ENCODE measurements at places on chromosomes 2 and 18.

GRCh38 chr2:111052621-111053020, 68.1 kb upstream of the BCL2L11 start:
- no peak for DNase-seq

GRCh38 chr2:223306371-223306770, 254.4 kb downstream of the KCNE4 start:
- no peak for DNase-seq

GRCh38 chr2:64943387-64944150, 45.6 kb upstream of the SLC1A4 start:
- DNase-seq, result peak; percentile 55

DNA sequence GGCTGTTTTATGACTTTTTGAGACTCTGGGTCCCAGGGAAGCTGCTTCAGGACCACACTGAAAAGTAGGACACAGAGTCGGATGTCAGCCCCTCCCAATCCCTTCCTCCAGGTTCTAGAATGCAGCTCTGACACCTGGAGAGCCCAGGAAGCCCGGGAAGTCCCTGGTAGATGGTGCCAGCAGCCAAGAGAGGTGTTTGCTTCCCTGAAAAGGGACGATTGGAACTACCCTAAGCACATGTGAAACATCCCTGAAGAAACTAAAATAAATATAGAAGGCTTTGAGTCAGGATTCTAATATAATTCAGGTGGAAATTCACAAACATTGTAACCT, 163.2 kb upstream of the CYRIA start:
- no peak for DNase-seq

DNA sequence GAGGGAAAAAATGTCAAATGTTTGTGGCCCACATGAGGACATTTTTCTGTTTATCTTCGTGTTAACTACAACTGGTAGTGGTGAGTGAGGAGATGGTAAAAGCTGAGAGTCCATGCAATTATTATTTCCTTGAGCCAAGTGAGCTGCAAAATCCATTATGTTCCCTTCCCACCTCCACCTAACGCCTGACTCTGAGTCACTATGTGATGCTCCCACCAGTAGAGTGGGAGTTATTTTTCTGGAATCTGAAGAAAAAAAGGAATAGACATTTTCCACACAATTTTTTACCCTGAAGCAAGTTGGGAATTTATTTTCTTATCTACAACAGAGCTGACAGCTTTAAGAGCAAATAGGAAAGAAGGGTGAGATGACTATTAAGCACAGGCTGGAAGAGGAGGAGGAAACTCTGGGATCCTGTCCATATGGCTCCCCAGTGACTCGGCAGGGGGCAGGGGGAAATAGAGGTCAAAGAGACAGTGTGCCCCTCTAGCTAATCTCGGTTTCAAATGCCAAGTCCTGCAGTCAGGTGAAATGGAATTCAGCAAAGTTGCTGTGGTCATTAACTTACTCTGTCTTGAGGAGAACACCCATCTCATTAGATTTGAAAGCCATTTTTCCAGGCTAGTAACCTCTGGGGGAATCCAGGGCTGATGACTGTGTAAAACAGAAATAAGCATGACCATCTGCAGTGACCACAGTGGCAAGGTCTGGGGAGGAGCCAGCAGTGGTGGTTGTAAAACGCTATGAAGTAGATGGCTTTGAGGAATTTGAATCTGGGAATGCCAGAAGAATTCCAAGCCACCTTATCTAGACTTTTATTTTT, 463.9 kb downstream of the STK39 start:
- no peak for DNase-seq

DNA sequence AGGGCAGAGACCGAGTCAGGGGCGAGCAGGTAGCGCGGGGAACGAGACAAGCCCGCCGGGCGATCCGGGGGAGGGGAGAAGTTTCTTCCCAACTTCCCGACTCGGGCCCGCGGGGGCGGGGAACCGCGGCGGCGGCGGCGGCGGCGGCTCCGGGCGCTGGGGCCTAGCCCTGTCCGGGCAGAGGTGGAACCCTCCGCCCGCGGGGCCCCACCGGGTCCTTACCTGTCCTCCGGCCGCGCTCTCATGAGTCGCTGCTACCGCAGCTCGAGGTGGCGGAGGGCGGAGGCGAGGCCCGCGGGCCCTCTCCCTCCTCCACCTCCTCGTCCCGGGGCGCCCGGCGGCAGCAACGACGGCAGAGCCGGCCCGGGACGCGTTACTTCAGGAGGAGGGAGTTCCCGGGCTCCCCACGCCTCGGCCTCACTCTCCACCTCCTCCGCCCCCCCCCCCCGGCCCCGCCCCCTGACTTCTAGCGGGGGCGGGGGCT, at the start of gene YES1:
TSS of gene YES1 (minus strand) at position 351 of the 484 bp plus-strand sequence. CDS start 55,415 bp downstream, outside the sequence.
- DNase-seq, result no peak

GRCh38 chr2:17591846-17592245, 51.4 kb downstream of the VSNL1 start:
- no peak for DNase-seq

- no peak for DNase-seq
Measured at GRCh38 chr2:119477113-119477505, 45.5 kb downstream of the TMEM37 start.

- DNase-seq, result no peak
Measured at GRCh38 chr18:7855671-7856070, 288.6 kb downstream of the PTPRM start.

DNA sequence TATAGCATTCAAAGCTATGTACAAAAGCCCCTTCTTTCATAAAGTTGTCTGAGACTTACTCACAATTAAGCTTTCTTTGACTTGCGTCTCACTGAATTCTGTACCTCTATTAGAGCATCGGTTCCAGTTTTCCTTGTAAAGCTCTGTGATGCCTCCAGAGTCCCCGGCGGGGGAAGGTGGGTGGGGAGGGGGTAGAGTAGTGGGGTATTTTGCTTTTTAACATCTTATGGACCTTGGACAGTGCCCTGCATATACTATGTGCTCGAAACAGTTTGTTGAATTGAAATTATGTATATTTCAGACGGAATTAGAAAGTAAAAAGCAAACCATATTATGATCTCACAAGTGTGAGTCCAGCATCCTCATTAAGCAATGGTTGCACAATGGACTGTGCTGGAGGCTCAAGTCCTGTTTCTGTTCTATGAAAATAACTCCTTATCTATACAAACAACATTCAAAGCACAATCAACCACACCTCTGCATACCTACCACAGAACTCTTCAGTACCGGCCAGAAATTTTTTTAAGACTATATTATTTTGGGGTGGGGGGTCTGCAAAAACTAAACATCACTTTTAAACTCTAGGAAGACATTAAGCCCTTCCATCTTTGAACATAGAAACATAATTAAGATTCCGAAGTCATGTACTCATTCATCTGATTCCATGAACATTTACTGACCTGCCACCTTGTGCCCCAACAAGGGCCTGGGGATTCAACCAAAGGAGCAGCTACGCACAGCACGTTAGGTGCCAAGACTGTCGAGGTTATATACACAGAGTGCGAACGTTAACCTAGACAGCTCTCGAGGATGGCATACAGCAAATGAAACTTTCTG, 908 bp downstream of the STAT1 start:
- DNase-seq, result no peak

DNA sequence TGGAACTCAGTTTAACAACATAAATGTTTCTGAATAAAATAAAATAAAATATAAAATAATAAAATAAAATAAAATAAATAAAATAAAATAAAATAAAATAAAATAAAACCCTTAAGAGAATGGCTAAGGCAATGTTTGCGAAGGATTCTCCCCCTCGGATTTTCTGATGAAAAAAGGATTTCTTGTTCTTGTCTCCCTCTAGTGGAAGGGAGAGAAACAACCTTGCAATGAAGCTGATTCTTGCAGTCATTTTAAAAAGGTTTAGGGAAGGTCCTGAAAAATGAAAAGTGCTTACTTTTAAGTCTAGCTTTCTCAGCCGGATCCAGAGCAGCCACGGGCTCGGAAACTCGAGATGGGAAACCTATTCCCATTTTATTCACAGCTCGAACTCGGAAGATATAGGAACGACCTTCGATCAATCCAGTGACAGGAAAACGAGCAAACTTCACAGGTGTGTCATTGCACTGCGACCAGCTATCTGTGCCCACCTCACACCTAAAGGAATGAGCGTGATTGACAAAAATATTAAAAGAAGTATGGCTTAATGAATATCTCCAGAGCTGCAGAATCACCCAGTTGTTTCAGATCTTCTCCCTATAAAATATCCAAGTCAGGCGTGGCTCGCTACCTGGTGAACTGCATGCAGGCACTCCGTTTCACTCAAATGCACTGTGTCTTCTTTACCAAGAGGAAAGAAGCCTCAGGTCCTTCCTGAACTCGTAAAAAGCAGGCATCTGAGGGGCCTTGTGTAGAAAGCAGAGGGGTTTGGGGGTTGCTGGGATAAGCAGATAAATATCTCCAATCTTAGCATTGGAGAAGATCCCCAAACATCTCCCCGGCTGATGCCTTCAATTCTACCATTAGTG, 68.1 kb downstream of the MYOM1 start:
- DNase-seq, result peak; percentile 49

GRCh38 chr2:127029350-127030051, 77.5 kb downstream of the BIN1 start:
- no peak for DNase-seq

DNA sequence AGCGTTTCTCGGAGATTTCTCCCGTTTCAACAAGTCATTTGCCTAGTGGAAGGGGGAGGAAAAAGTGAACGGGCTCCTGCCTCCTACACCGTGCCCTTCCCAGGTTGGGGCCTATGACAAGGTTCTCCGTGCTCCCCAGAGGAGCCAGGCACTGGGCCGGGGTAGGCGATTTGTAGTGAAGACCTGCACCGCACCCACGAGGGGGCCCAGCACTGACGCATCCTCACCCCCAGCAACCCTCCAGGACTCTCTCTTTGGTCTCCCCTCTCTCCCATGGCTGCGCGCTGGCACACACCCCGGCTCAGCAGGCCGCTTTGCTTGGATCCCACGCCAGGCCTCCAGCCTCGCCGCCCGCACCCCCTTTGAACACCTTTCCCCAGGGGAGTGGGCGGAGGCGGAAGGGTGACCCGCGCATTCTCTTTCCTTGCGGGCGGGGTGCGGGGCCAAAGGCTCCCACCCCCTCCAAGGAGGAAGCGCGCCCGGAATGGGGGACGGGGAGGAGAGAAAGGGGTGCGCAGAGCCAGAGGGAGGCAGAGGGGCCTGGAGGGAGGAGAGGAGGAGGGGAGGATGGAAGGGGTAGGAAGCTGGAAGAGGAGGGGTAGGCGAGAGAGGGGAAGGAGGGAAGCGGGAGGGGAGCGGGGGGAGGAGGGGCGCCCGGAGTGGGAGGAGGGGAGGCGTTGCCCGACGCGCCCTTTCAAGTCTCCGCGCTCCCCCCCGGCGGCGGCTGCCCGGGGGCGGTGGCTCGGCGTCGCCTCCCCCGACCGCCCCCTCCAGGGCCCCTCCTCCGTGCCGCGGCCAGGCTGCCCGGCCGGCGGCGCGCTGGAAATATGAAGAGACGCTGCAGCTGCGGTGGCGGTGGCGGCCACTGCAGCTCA, at the start of gene APCDD1:
TSS of gene APCDD1 (plus strand) at position 830 of the 875 bp plus-strand sequence. CDS start 347 bp downstream, outside the sequence.
- DNase-seq, result peak; percentile 80

DNA sequence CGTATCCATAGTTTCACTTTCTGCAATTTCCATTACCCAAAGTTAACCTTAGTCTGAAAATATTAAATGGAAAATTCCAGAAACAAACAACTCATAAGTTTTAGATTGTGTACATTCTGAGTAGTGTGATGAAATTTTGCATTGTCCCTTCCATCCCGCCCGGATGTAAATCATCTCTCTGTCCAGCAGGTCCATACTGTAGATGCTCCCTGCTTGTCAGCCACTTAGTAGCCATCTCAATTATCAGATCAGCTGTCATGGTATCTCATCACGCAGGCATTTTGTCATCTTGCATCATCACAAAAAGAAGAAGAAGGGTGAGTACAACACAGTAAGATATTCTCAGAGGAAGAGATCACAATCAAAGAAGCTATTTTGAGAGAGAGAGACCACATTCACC, 185.0 kb upstream of the STK17B start:
- no peak for DNase-seq

GRCh38 chr2:45029215-45029614, 20.0 kb upstream of the SIX2 start:
- no peak for DNase-seq

DNA sequence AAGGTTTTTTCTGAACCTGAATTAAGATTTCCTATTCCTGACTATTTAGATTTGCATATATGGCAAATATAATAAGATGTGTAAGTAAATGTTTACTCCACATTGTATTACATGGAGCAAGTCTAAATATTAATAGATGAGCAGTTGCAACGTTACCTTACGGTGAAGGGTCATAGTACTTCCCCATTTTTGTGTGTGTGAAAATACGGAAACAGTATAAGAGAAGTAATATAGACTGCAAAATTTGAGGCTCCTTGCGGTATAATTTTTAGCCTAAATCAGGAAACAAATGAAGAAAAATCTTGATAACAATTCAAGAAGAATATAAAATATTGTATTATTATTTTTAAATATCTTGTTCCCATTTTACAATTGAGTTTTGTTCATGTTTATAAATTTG, 434.2 kb downstream of the GRB14 start:
- no peak for DNase-seq

DNA sequence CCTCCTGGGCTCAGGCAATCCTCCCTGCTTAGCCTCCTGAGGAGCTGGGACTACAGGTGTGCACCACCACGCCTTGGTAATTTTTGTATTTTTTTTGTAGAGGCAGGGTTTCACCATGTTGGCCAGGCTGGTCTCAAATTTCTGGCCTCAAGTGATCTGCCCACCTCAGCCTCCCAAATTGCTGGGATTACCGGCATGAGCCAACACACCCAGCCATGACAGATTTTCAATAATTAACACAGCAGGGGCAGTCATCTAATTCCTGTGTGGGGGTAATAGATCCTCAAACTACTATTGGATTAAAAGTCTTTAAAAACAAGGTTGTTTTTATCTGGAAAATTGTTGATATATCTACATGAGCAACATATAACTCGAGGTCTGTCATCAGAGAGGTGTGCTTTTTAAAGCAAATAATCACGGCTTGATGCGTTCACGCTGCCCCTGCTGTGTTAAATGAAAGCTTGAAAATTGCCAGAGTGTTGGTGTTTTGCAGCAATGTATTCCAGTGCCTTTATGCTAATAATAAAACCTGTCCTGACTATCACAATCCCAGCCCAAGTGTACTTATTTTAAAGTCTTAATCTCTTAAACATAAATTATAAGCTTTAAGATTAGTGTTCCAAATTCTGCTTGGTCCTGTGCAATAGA, 35.6 kb upstream of the ASB1 start:
- DNase-seq, result no peak

GRCh38 chr2:71220743-71221142, 6.2 kb downstream of the PAIP2B start:
- no peak for DNase-seq

DNA sequence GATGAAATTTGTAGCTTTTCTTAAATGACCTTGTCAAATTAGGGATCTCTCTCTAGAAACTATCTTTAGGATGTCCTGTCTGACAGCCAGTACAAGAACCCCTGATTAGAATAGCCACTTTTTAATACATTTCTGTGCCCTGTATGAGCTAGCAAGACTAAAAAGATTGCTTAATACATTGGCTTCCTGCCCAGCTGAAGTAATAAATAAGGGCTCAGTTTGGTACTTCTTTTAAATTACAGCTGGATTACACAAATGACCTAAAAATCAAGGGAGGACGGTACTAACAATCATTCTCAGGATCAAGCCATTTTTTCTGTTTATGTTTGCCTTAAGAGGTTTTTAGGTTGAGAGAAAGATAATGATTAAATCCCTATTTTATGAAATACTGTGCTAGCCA, 11.6 kb upstream of the OLA1 start:
- no peak for DNase-seq

Data from hippocampal formation (tissue), 2 donors.